ENCODE measurements at places on chromosomes 11 and 22. TPM values are rescaled to one million over a fixed set of nuclear protein-coding genes. Genes with fewer than 3 reads are reported as not detected.

The SLC17A6 gene
- not detected for polyA plus RNA-seq

The OR51B4 gene
- polyA plus RNA-seq, result not detected

The UCP3 gene
- 0.50 TPM for polyA plus RNA-seq

The P4HA3 gene
- polyA plus RNA-seq, result not detected

The FAM111B gene
- not detected for polyA plus RNA-seq

The KCNJ1 gene
- not detected for polyA plus RNA-seq

The SMTNL1 gene
- 0.37 TPM for polyA plus RNA-seq

DNA sequence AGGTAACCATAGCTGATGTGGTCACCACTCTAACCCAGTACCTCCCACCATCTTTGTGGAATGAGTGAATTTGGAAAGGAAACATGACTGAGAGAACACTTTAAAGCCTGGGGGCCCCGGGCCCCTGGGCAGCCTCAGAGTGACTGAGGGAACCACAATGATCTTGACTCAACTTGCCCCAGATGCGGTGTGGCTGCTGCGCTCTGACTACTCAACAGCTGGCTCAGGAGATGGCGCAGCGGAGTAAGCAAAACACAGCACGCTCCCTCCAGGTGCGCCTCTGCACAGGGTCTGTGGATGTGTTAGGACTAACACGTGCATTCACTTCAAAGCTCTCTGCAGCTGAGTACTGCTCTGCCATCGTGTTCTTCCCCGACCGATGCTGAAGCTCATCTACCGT lies 5.9 kb downstream of the RNF215 start:
- no peaks in the 10 kb centered on the region for H3K36me3 ChIP-seq
- no peak overlapping the region for H3K27ac ChIP-seq
- H3K4me1 ChIP-seq, result peaks cover 3% of the 10 kb centered on the region
- DNase-seq, result no peak

DNA sequence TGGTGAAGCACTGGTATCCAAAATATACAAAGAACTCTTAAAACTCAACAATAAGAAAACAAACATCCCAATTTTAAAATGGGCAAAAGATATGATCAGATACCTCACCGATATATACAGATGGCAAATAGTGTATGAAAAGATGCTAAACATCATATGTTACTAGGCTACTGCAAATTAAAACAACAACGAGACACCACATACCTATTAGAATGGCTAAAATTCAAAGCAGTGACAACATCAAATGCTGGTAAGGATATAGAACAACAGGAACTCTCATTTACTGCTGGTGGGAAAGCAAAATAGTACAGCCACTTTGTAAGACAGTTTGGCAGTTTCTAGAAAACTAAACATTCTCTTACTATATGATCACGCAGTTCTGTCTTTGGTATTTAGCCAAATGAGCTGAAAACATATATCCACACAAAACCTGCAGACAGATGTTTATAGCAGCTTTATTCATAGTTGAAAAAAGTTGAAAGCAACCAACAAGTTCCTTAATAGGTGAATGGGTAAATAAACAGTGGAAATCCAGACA lies 38.5 kb downstream of the SIK3 start:
- no peak for DNase-seq
- H3K27me3 ChIP-seq, result no peaks in the 10 kb centered on the region
- H3K4me1 ChIP-seq, result peaks cover 60% of the 10 kb centered on the region
- H3K27ac ChIP-seq, result peak overlapping the region; percentile 17
- peaks cover 5% of the 10 kb centered on the region for H3K36me3 ChIP-seq
- no peak overlapping the region for H3K4me3 ChIP-seq

- no peaks in the 10 kb centered on the region for H3K27me3 ChIP-seq
- no peak overlapping the region for H3K4me3 ChIP-seq
- peaks cover 13% of the 10 kb centered on the region for H3K4me1 ChIP-seq
- no peak overlapping the region for H3K27ac ChIP-seq
These were observed 28.8 kb downstream of the ACER3 start for GRCh38 chr11:76889411-76889975.

- H3K27me3 ChIP-seq, result no peaks in the 10 kb centered on the region
- H3K27ac ChIP-seq, result no peak overlapping the region
- H3K4me3 ChIP-seq, result no peak overlapping the region
- no peaks in the 10 kb centered on the region for H3K36me3 ChIP-seq
- no peaks in the 10 kb centered on the region for H3K4me1 ChIP-seq
These were observed 408.3 kb upstream of the CADM1 start for GRCh38 chr11:115912484-115912945.

DNA sequence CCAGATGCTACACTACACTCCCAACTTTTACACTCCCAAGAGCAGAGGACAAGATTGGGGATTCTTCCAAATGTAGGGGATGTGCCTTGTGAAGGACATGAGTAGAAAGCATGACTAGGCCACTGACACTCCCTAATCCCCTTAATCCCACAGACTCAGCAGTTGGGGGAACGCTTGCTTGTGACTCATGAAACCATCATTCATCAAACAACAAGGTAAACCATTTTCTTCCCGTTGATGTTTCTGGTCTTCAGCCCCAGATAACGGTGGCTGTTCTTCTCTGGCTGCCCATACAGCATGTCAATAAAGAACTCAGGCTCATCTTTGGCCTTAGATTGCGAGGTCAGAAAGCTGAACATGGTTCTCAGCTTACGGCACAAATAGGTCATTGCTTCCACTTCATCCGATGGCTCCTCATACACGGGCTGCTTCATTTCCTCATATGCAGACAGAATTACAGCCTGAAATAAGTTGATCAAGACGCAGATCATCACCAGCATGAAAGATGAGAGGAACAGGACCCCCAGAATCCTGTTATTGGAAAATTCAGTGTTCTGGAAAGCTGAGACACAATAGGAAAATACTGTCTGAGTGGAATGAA lies 6.4 kb upstream of the CDPF1 start:
- H3K27ac ChIP-seq, result no peak overlapping the region
- H3K36me3 ChIP-seq, result no peaks in the 10 kb centered on the region
- no peak for DNase-seq
- H3K4me1 ChIP-seq, result peaks cover 8% of the 10 kb centered on the region

DNA sequence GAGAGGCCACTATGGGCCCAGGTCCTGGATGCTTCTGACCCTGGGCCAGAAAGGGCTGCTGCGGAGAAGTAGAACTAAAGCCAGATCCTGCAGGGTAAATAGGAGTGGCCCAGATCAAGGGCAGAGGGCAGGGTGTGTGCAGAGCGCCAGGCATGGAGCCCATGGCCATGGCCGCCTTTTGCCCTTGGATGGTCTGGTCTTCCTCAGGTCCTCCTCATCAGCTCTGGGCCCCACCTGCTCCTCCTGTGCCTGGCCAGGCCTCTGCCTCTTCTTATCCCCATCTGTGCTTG lies 277.6 kb downstream of the BRD1 start:
- no peaks in the 10 kb centered on the region for H3K27me3 ChIP-seq
- no peak overlapping the region for H3K27ac ChIP-seq
- no peak for DNase-seq
- H3K4me1 ChIP-seq, result no peaks in the 10 kb centered on the region
- no peak overlapping the region for H3K4me3 ChIP-seq
- peaks cover 3% of the 10 kb centered on the region for H3K36me3 ChIP-seq

- peaks cover 33% of the 10 kb centered on the region for H3K36me3 ChIP-seq
- H3K4me1 ChIP-seq, result peaks cover 12% of the 10 kb centered on the region
- H3K4me3 ChIP-seq, result no peak overlapping the region
These were observed 19.4 kb upstream of the CABP7 start for GRCh38 chr22:29700206-29700899.

- H3K27ac ChIP-seq, result peak overlapping the region; percentile 25
- no peaks in the 10 kb centered on the region for H3K27me3 ChIP-seq
- peak; percentile 42 for DNase-seq
- H3K4me1 ChIP-seq, result peaks cover 8% of the 10 kb centered on the region
These were observed 10.2 kb downstream of the PCNX3 start for GRCh38 chr11:65625628-65626342.

GRCh38 chr22:19700790-19701419 lies 13.4 kb upstream of the SEPTIN5 start:
- no peaks in the 10 kb centered on the region for H3K4me1 ChIP-seq
- no peak overlapping the region for H3K4me3 ChIP-seq
- no peak overlapping the region for H3K27ac ChIP-seq
- no peak for DNase-seq

GRCh38 chr11:12069066-12069676 lies 41.2 kb upstream of the MICAL2 start:
- H3K36me3 ChIP-seq, result no peaks in the 10 kb centered on the region
- H3K27ac ChIP-seq, result no peak overlapping the region
- DNase-seq, result no peak
- H3K4me1 ChIP-seq, result peaks cover 9% of the 10 kb centered on the region
- H3K4me3 ChIP-seq, result no peak overlapping the region

GRCh38 chr11:86699040-86699791 lies 26.8 kb upstream of the ME3 start:
- H3K27ac ChIP-seq, result no peak overlapping the region
- no peaks in the 10 kb centered on the region for H3K4me1 ChIP-seq
- H3K27me3 ChIP-seq, result peaks cover 4% of the 10 kb centered on the region

DNA sequence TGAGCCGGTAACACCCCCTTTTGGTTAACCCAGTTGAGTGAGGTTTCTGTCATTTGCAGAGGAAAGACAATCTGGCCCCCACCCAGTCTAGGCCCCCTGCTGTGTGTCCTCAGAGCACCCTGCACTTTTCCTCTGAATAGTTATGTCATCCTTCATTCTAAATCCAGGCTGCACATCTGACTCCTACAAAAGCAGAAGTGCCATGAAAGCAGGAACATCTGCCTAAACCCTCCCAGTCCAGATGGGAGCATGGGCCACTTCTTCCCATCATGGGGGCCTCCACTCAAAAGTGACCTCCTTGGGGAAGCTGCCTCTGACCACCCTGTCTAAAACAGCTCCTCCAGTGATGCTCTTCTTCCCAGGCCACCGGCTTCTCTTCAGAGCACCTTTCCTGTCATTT lies 53.7 kb upstream of the HMGXB4 start:
- H3K4me3 ChIP-seq, result no peak overlapping the region
- no peak for DNase-seq
- H3K4me1 ChIP-seq, result no peaks in the 10 kb centered on the region

GRCh38 chr11:23956586-23956985 lies 540.3 kb upstream of the LUZP2 start:
- H3K4me1 ChIP-seq, result no peaks in the 10 kb centered on the region
- H3K27me3 ChIP-seq, result no peaks in the 10 kb centered on the region
- H3K4me3 ChIP-seq, result no peak overlapping the region
- H3K36me3 ChIP-seq, result no peaks in the 10 kb centered on the region
- no peak for DNase-seq

GRCh38 chr22:44024288-44024921 lies at the start of gene PARVB:
Gene PARVB (plus strand): TSS chr22:44024302. CDS start chr22:44024340, 38 bp downstream.
- peak within 1 kb of the TSS; percentile 76 for H3K4me3 ChIP-seq
- peaks cover 18% of the 10 kb centered on the region for H3K4me1 ChIP-seq
- no peaks in the 10 kb centered on the region for H3K36me3 ChIP-seq
- no peak for DNase-seq
- peaks cover 35% of the 10 kb centered on the region for H3K27me3 ChIP-seq

- DNase-seq, result no peak
- H3K27me3 ChIP-seq, result no peaks in the 10 kb centered on the region
- no peaks in the 10 kb centered on the region for H3K4me1 ChIP-seq
- H3K27ac ChIP-seq, result no peak overlapping the region
- no peaks in the 10 kb centered on the region for H3K36me3 ChIP-seq
- H3K4me3 ChIP-seq, result no peak overlapping the region
These were observed 369.7 kb downstream of the INSC start for GRCh38 chr11:15484398-15484797.

GRCh38 chr11:102840018-102840417 lies 3.4 kb downstream of the MMP3 start:
- H3K36me3 ChIP-seq, result no peaks in the 10 kb centered on the region
- H3K4me1 ChIP-seq, result no peaks in the 10 kb centered on the region
- no peak overlapping the region for H3K4me3 ChIP-seq
- H3K27me3 ChIP-seq, result peaks cover 10% of the 10 kb centered on the region
- no peak overlapping the region for H3K27ac ChIP-seq

DNA sequence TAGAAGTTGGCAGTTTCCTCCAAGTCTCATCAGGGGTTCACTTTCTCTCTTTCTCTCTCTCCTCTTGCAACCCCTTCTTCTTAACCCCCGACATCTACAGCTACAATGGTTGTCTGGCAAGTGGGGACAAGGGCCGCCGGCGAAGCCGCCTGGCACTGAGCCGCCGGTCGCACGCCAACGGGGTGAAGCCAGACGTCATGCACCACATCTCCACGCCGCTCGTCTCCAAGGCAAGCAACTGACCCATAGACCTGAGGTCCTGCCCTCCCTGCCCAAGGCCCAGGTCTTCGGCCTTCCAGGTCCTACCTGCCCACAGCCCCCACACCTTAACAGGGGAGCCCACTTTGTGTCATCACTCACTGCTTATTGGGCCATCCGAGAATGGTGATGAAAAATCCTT lies 4.4 kb downstream of the PELI3 start:
- H3K27me3 ChIP-seq, result no peaks in the 10 kb centered on the region
- DNase-seq, result no peak
- H3K4me3 ChIP-seq, result no peak overlapping the region
- H3K4me1 ChIP-seq, result peaks cover 12% of the 10 kb centered on the region

DNA sequence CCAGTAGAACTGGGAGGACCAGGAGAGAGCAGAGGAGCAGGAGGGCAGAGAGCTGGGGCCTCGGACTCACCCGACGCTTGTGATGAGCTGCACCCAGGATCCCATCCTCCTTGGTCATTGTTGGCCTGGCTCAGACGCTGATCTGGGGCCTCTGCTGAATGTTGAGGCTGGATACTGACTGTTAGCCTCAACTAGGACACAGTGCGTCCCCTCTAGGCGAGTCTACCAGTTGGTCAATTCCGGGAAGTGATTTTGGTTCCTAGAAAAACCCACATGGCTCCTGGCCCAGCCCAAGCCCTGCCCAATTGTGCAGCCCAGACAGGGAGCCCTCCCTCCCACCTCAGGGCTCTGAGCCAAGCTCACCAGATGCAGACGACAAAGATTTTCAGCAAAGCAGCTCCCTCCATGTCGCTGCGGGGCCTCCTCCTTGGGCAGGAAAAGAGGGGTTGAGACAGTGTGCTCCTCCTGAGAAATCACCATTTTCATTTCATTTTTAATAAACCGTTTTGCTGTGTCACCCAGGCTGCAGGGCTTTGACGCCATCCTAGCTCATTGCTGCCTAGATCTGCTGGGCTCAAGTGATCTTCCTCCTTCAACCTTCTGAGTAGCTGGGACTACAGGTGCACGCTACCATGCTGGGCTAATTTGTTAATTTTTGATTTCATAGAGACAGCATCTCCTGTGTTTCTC lies at the start of gene APOL4:
TSS of gene APOL4 (minus strand) at position 180 of the 690 bp plus-strand sequence. CDS start at position 105, 75 bp downstream.
- H3K27ac ChIP-seq, result no peak within 1 kb of the TSS
- peaks cover 15% of the 10 kb centered on the region for H3K27me3 ChIP-seq
- H3K36me3 ChIP-seq, result no peaks in the 10 kb centered on the region
- DNase-seq, result no peak
- H3K4me1 ChIP-seq, result peaks cover 15% of the 10 kb centered on the region

DNA sequence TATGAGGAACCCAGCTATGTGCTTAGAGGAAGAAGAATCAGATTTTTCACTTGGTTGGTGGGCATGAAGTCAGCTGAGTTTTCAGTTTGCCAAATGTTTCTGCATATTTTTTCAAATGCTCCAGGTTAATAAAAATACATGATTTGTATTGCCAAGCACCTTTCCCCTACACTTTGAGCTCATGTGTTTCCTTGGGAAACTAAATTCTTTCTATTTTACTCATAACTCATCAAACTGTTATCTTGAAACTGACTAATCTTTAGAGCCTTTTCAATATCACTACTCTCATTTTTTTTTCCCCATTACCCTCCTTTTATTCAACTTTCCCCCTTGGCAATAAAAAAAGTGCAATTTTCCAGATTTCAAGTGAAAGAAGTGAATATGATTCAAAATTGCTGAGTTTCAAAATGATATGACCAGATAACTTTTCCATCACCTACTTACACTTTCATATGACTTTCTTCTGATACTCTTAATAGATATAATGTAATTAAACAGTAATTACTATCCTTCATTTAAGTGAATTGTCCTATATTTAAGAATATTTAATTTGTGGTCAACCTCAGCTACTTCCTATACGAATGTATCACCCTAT lies 91.9 kb upstream of the SOX6 start:
- no peaks in the 10 kb centered on the region for H3K27me3 ChIP-seq
- no peaks in the 10 kb centered on the region for H3K36me3 ChIP-seq
- no peak for DNase-seq
- H3K4me1 ChIP-seq, result no peaks in the 10 kb centered on the region

Measured in naive thymus-derived CD8-positive, alpha-beta T cell (primary cell).